Upper lobe of left lung (tissue), 6 donors: ENCODE measurements at places on chromosomes 7 and 10. TPM values are rescaled to one million over a fixed set of nuclear protein-coding genes. Genes with fewer than 3 reads are reported as not detected.

GRCh38 chr10:867807-868206 is 63.7 kb downstream of the LARP4B start:
- DNase-seq = no peak

GRCh38 chr10:21689881-21690280 is 155.8 kb downstream of the MLLT10 start:
- DNase-seq = no peak

GRCh38 chr10:18860186-18860585 is 188.4 kb upstream of the MALRD1 start:
- no peak for DNase-seq

TRPV6 gene
- 0.79 TPM for total RNA-seq
